GM23248 (cell line): ENCODE measurements at places on chromosomes 12 and 14. TPM values are rescaled to one million over a fixed set of nuclear protein-coding genes. Genes with fewer than 3 reads are reported as not detected.

DNA sequence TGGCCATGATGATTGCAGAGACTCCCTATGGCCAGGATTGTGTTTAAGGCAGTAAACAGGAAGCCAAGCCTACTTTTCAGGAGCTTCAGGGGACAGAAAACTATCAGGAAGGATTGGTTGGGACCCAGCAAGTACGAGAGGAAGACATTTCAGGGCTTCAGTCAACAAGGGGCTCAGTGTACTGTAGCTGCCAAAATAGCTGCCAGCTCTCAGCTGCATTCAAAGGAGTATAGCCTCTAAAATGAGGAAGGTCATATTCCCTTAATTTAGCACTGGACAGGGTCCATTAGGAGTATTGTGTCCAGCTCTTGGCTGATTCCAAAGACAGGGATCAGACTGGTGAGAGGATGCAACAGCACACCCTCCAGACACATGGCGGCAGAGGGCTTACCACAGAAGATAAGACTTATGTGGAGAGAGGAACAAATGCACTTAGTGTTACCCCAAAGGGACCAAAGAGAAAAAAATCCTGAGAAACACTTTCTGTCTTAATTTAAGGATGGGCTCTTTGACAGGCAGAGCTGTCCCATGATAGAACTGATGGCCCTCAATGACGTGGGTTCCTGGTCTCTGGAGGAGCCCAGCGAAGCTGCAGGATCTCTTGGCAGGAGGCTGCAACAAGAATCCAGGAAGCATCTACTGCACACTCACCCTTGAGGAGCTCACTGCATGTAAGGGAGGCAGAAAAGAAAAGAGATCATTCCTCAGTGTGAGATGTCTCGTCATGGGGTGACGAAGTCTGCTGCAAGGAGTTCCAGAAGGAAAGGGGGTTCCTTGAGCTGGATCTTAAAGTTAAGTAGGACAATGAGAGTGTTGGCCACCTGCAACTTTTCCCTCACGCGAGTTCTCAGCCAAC, 14.8 kb downstream of the BDKRB1 start:
- DNase-seq = no peak

DNA sequence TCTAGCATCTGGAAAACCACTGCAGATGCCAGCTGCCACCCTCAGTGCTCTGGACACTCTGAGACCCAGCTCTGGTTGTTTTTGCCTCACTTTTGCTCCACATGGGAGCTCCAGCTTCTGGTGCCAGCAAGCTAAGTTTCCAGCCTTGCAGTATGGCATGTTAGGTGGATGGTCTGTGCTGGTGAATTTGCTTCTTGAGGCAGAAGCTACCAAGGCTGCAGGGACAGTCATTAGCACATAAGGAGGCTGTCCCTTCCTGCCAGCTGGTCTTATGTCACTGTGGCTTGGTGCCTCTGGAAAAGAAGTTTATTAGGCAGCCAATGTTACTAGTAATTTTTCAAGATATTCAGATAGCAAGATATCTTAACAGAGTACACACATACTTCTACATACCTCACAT, 64.2 kb upstream of the CSRP2 start:
- DNase-seq = peak; percentile 35

B4GALNT1 gene
- 4.7 and 5.4 TPM in 2 replicates for polyA plus RNA-seq

DNA sequence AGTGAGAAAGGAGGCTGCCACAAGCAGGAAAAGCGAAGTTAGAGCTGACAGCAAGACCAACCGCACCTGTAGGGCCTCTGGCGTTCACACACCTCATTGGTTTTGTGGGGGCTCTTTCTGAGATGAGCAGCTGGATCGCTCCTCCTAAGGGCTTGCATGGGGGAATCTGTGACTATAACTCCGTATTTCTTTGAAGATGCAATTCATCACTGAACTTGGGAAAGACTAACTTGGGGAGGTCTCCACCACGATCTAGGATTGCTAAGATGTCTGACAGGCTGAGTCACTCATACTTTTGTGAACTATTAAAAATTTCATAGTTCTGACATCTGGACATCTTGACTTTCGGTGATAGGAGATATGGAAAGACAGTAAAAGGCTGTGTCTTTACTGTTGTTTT, 173.6 kb downstream of the ETV6 start:
- DNase-seq = peak; percentile 57

TSPAN19 gene
- 0.23 and 0.38 TPM in 2 replicates for polyA plus RNA-seq

DNA sequence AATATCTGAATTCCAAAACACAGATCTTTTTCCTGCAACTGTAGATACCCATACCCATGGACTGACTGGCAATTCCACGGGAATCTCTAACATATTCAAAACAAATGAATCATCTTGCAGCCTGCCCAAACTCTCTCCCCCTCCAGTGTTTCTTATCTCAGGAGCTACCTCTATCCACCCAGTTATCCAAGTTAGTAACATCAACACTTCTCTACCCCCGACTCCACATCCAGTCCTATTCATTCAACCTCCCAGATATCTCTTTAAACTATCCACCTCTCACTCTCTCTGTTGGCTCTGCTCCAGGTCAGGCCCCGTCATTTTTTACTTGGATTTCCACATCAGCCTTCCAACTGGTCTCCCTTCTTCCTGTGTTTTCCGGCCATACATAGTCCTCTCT, 6.7 kb upstream of the KCNH5 start:
- DNase-seq = no peak

- DNase-seq = no peak
Observed at GRCh38 chr14:101736585-101736984, 24.9 kb upstream of the PPP2R5C start.

DNA sequence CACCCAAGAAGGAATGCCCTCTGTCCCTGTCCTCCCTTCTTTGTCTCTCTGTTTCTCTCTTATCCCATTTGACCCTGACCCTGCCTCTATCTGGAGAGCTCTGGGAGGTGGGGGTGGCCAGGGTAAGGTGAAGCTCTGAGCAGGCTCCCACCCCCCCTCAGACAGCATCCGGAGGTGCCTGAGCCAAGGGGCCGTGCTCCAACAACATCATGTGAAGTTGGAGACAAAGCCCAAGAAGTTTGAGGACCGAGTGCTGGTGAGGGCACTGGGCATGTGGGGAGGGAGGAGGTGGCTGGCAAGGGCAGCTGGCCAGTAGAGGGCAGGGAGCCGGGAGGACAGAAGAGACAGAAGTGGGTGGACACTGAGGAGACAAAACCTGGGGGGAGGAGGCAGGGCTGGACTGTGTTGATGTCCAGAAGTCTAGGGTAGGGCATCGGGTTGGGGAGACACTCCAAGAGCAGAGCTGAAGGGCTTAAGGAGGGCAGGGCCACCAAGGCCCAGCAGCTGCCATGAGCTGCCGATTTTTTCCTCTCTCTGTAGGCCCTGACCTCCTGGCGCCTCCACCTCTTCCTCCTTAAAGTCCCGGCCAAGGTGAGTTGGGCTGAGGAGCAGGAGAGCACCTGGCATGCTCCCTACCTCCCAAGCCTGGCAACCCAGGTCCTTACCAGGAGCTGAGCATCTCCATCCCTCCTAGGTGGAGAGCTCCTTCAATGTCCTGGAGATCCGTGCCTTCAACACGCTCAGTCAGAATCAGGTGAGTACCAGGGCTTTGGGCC, 1.9 kb downstream of the CARMIL3 start:
- no peak for DNase-seq

LBHD2 gene
- polyA plus RNA-seq = not detected in 2 replicates

ETNK1 gene
- polyA plus RNA-seq = 12.6 and 20.0 TPM in 2 replicates

DNA sequence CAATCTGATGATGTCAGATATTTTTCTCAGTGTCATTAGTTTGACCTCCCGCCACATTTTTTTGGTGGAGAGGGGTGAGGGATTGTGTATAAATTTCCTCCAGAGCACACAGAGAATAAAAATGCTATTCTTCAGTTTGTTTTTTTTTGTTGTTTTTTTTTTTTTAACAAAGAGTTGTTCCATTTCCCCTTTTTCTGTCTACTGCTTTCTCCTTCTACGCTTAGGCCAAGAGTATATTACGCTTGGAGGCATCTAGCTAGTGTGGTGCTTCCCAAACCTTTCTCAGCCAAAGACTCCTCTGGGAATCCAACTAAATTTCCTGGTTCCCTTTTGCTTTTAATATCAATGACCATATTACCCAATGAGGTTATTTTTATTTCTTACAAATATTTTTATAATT, 465.6 kb downstream of the ZFP36L1 start:
- DNase-seq = no peak

- peak; percentile 34 for DNase-seq
Observed at GRCh38 chr12:123143736-123144461, 7.0 kb downstream of the PITPNM2 start.

- DNase-seq = no peak
Observed at GRCh38 chr14:78297858-78298257, 127.7 kb downstream of the NRXN3 start.

GRCh38 chr12:4816744-4817525, 92.8 kb upstream of the KCNA1 start:
- no peak for DNase-seq
